ENCODE measurements at places on chromosomes 3 and 15.
A peak's percentile ranks its signal among the peaks of the same experiment; 100 is the strongest.

GRCh38 chr3:108183181-108183580, 39.0 kb downstream of the IFT57 start:
- no peak for DNase-seq

DNA sequence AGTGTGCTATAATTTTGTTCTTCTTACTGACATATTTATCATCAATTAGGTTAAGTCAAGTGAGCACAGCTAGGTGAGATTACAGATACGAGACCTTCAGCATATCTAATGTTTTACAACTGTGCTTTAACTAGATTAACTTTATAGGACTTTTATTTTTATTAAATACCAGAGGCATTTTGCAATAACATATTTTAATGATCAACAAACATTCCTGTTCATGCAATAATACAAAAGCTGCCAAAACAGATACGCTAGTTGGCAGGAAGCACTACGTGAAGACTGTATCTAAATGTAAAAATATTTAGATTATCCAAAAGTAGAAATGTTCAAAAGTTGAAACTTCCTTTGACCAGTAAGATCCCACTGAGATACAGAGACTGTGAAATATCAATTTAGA, 139.1 kb downstream of the CBLB start:
- no peak for DNase-seq

DNA sequence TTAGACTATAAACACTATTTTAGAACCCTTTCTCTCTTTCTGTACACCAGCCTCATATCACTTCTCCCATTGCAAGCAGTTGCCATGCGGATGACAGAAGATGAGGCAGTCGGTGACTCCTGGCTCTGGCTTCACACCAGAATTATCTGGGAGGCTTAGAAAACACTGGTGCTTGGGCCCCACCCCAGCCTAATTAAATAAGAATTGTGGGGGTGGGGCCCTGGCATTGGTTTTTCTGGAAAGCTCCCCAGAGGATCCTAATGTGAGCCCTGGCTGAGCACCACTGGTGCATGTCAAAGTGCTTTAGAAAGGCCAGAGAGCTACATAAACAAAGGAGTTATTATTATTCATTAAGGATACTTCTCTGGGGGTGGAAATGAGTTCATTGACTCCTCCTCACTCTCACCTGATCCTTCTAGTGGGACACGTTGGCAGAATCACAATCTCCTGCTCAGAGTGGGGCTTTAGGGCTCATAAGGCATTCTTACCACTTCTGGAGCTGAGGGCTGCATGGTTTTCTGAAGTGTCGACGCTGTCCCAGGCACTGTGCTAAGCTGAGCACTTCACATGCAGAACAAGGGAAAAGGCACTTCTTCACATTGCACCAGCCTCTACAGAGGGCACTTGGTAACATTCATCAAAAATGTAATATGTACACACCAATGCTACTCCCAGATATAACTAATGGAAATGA, 188.5 kb upstream of the TLE3 start:
- peak; percentile 79 for DNase-seq

DNA sequence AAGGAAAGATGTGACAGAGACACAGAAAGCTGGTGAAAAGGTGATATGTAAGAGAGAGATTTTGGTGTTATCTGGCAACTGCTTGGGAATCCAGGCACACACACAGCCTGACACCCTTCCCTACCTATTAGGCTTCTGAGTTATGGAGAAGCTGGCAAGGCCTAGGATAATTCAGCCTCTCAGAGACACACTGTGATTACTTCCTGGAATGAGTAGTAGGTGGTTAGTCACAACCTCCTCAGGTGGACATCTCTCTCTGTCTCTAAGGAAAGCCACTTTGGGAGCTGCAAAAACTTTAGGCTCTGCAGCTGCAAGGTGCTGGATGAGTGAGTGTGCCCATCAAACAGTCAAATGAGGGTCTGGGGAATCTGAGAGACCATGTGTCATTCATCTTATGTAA, 201.9 kb downstream of the PDCD6IP start:
- DNase-seq: no peak

DNA sequence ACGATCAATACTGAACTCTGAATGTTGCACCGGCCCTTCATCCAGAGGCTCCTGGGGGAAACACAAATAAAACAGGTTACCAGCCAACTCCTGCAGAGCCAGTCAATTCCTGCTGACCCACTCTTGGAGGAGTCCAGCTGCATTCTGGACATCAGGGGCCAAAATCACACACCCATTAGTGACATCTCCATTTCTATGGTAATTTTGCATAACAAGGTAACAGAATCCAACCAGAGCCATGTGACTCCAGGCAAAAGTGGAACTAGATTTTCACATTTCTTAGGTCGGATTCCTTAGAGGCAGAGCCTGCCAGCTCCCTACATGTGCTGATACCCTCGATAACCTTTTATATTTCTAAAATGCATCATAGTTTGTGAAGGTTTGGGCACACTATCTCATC, 119.2 kb upstream of the CTNNB1 start:
- no peak for DNase-seq

All from NCI-H1092 treated with DMSO at 0.1 percent for 48 hours (cell line).